ENCODE measurements at places on chromosomes 7 and 10.
A peak's percentile ranks its signal among the peaks of the same experiment; 100 is the strongest.

GRCh38 chr10:75803816-75804552 is 372.6 kb downstream of the LRMDA start:
- no peak for DNase-seq

DNA sequence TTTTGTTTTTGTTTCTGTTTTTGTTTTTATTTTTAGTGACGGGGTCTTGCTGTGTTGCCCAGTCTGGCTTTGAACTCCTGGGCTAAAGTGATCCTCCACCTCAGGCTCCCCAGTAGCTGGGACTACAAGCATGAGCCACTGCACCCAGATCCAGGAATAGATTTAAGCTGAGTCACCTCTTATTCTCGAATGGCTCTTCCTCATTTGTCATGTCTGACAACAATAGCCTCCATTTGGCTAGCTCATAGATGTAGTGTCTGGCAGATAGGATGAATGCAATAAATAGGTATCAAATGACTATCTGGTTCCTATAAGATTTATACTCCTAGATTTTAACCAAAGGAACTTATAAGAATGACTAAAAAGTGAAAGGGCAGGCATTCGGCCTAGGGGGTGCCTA is 172.9 kb downstream of the TMEM26 start:
- DNase-seq: no peak

DNA sequence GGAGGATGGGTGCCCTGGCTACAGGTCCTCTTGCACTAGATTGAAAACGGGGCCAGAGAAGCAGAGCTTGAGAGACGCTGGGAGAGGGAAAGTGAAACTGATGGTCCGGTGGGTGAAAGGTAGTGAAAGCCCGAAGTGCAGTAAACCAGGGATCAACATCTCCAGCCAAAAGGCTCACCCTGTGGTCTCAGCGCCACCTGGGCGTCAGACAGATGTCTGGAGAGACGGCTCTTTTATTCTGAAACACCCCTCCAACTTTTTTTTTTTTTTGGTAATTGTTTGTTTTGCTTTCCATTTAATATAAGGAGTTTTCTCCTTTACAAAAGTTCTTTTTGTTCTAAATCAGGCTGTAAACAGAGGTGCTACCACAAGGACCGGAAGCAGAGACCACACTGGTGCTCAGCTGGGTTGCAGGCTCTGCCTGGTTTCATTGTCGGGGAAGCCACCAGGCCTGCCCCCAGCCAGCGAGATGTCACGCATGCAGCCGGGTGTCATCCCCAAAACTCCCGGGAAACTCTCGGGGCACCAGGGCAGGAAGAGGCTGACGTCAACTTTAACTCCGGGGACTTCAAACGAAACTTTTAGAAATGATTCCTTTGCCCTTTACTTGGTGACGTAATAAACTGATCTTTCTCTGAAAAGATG is 11.2 kb downstream of the IL2RA start:
- peak; percentile 95 for DNase-seq

DNA sequence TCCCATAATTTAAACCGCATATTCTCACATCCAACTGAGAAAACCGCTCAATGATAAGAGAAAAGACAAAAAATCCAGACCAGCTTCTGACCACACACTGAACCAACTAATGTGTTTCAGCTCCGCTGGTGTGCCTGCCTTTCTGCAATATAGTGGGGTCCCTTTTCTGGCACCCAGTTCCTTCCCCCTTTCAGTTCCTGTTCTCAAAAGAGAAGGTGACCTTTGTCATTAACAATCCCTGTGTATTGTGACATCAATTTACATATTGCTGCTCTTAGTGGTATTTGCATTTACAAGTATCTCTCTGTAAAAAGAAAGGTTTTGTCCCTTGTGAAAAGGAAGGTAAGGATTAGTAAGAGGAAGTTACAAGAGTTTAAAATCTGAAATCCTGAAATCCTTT is 1.4 kb downstream of the PPP1R17 start:
- peak; percentile 10 for DNase-seq

- DNase-seq: no peak
Measured at GRCh38 chr10:131311402-131311660, 190 bp downstream of the TCERG1L start.

GRCh38 chr10:14617852-14618251 is 156.8 kb downstream of the FAM107B start:
- DNase-seq: no peak

DNA sequence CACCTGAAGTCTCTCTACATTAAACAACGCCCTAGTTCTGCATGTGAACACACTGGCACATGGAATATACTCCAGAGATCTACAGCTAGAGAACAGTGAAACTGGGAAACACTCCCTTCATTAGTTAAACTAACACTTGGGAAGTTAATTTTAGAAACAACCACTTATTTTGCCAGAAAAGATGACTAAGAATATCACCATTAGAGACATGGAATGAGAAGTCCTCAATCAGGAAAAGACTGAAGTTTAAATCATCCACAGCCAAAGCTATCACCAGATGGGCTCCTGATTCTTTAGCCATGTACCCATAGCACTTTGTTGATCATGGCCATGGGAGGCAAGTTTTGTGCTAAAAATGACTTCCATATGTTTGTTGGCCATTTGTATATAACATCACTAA is 719.5 kb downstream of the KCNMA1 start:
- DNase-seq: no peak

- no peak for DNase-seq
Measured at GRCh38 chr7:84729284-84729683, 457.6 kb downstream of the SEMA3D start.

- DNase-seq: no peak
Measured at GRCh38 chr7:80908360-80908797, 10.5 kb downstream of the SEMA3C start.

DNA sequence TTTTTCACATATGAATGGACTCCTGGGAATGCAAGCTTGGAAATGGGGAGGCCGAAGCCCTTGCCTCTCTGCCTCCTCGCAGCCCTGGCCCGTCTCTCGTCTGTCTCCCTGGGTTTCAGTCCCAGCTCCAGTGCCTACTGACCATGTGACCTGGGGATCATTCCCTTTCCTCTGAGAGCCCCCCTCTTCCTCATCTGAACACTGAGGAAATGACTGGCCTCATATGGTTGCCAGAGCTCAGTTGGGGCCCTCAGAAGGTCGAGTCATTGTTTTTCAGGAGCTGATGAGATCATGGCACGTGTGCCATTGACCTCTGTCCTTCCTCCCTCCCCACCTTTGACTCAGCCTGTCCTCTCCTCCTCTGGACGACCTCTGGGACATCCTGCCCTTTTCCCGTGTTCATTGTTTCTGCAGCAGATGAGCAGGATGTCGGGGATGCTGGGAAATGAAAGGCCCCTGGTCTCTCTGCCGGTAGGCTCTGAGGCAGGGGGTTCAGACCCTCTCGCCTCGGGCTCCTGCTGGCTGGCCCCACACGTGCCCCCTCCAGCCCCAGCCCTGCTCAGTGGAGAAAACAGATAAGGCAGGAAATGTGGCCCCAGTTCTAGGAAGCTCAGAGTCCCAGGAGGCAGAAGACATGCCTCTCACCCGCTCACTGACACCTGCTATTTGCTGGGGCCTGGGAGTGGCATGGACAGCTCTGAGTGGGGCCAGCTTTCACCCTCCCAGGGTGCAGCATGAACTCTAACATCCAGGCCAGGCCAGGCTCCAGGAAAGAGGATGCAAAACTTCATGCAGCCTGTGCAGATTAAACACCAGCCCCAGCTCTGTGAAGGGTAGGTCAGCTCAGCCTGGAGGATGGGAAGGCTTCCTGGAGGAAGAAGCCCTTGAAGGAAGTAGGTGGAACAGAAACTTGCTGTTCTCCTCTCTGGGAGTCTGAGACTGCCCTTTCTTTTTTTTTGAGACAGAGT is 8.3 kb upstream of the PPP1R35 start:
- DNase-seq: no peak

DNA sequence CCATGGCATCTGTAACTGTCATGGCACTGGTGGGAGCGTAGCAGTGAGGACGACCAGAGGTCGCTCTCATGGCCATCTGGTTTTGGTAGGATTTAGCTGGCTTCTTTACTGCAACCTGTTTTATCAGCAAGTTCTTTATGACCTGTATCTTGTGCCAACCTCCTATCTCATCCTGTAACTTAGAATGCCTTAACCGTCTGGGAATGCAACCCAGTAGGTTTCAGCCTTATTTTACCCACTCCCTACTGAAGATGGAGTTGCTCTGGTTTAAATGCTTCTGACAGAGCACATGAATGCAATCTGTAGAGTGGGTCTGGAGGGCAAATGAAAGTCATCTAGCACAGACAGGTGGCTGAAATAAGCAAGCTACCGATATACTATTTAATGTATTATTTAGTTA is 55.3 kb upstream of the OPN4 start:
- DNase-seq: no peak

DNA sequence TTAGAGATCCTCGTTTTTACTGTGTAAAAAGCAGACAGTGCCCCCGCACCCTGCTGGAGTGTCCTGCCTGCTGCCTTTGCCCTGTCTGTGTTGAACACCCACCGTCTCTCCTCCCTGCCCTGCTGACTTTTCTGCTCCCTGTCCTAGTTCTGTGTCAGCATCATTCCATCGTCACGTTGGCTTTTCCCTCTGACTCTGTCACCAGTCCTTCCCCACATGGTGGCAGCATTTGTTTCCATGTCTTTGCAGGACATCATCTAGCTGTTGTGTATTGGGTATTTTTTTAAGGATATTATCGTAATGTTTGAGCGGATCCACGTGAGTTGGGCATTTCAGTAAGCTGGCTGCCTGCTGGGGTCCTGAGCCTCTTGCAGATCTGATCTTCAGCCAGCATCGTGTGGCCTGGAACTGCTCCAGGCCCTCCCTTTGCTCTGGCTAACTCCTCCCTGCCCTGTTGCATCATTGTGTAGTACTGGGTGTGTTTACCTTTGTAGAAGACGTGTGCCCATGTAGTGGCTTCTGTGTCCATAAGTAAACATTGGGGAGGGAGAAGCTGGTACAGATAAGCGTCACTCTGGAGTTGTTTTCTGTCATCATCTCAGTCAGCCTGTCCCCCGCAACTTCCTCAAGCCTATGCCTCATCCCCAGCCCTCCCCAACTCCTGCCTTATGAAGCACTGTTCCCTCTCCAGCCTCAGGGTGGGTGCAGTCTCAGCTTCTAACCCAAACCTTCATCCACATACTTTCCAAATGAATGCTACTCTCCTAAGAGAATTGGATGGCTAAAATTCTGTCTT is 44.3 kb downstream of the TRRAP start:
- no peak for DNase-seq

GRCh38 chr10:112904000-112904399 is 46.0 kb upstream of the TCF7L2 start:
- DNase-seq: no peak

DNA sequence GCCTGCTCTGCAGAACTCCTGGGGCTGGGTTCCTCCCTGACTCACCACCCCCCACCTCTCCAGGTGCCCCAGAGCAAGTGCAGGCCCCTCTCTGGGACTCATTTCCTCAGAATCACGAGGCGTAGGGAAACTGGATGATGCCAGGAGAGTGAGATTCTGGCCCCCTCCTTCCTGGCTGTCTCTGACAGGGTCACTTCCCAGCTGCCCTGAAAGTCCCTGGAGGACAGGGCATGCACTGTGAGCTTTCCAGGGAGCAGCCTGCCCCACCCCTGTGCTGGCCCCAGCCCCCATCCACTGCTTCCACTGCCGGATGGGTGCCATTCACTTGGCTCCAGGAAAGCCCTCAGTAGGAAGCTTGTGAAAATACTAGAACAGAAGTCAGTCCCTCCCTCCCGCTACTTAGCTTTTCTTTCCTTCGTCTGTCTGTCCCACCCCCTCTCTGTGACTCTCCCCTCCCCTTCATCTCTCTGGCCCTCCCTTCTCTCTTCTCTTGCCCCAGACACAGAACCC is 10.4 kb downstream of the TACR2 start:
- no peak for DNase-seq

GRCh38 chr7:123643495-123644441 is 11.9 kb upstream of the LMOD2 start:
- no peak for DNase-seq

GRCh38 chr7:133650487-133651300 is 397.8 kb downstream of the EXOC4 start:
- DNase-seq: no peak

DNA sequence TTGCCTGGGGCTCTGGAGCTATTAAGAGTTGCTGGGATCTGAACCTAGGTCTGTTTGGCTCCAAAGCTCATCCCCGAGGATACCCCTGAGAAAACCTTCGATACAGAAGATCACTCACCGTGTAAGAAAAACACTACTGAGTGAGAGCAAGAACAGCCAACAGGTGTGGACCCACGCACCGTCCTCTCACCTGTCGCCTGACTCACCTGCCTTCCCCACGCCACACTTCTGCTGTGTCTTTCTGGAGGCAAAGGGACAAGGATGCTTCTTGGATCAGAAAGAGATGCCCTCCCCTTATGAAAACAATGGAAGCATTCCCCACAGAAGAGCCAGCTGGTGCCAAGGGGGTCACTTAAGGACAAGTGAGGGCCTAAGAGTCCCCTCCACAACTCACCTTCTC is 46.7 kb downstream of the COL13A1 start:
- DNase-seq: no peak

- no peak for DNase-seq
Measured at GRCh38 chr10:59255463-59255862, 79.0 kb downstream of the PHYHIPL start.

DNA sequence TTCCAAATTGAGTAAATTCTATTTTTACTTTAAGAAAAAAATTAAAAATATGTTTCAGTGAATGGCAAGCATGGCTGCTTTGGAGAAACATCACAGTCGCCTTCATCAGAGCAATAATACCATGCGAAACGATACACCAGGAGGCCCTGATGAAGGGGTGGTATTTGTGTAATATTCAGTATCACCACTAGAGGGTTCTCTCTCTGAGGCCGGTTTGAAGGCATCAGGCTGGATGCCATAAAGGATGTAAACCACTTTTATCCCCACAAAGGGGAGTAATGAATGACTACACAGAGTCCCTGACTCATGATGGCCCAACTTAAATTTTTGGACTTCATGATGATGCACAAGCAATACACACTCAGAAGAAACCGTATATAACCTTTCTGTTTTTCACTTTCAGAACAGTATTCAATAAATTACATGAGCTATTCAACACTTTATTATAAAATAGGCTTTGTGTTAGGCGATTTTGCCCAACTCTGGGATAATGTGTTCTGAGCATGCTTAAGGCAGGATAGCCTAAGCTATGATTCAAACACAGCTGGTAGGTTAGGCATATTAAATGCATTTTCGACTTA is 95.5 kb downstream of the PPP1R17 start:
- peak; percentile 2 for DNase-seq
